ENCODE measurements at places on chromosomes 6 and 20. TPM values are rescaled to one million over a fixed set of nuclear protein-coding genes. Genes with fewer than 3 reads are reported as not detected.

GRCh38 chr20:36197271-36197670, 39.0 kb upstream of the AAR2 start:
- H3K36me3 ChIP-seq: no peaks in the 10 kb centered on the region
- no peaks in the 10 kb centered on the region for H3K27me3 ChIP-seq
- no peaks in the 10 kb centered on the region for H3K4me1 ChIP-seq
- no peak overlapping the region for H3K27ac ChIP-seq
- H3K4me3 ChIP-seq: no peak overlapping the region

DNA sequence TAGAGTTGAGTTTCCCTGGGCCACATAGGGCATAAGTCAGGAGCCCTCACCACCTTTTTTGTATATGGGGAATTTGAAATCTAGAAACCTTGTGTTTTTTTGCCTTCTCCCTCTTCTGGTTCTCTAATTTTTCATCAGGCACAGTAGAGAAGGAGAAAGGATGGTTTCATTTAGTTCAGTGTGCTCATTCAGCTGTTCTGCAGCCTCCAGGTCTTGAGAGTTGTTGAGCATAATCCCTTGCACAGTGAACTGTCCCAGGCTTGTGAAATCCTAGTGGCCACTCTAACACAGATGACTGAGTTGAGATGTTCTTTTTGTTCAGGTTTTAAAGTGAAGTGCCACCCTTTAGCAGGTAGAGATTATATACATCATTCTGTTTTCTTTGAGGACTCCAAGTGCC, 183.5 kb downstream of the CDKAL1 start:
- H3K4me1 ChIP-seq: peaks cover 6% of the 10 kb centered on the region
- no peak for DNase-seq
- no peak overlapping the region for H3K27ac ChIP-seq
- H3K4me3 ChIP-seq: no peak overlapping the region
- no peaks in the 10 kb centered on the region for H3K27me3 ChIP-seq

DNA sequence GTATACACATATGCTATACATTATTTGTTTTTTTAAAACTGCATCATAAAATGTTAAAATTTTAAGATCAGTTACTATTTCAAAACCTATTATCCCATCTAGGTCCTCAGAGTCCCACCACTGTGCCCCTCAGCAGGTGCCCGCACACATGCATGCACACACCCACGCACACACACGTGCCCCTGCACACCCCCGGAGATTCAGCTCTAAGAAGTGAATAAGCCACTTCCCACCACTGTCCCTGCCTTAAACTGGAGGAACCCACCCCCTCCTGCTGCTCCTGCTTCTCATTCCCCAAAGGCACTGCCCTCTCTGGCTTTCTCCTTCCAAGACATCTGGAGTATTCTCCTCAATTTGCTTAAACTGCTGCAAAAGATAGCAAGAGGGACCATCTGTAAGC, 5.4 kb upstream of the FAM210B start:
- no peak overlapping the region for H3K4me3 ChIP-seq
- peaks cover 14% of the 10 kb centered on the region for H3K27me3 ChIP-seq
- H3K27ac ChIP-seq: no peak overlapping the region
- no peak for DNase-seq
- peaks cover 5% of the 10 kb centered on the region for H3K4me1 ChIP-seq
- no peaks in the 10 kb centered on the region for H3K36me3 ChIP-seq

GRCh38 chr20:40160097-40160550, 528.9 kb downstream of the MAFB start:
- no peak overlapping the region for H3K27ac ChIP-seq
- no peaks in the 10 kb centered on the region for H3K4me1 ChIP-seq
- peaks cover 3% of the 10 kb centered on the region for H3K27me3 ChIP-seq
- no peaks in the 10 kb centered on the region for H3K36me3 ChIP-seq
- H3K4me3 ChIP-seq: no peak overlapping the region

GRCh38 chr6:2783188-2783963, 18.2 kb downstream of the WRNIP1 start:
- DNase-seq: peak; percentile 91
- H3K36me3 ChIP-seq: peaks cover 17% of the 10 kb centered on the region
- peak overlapping the region; percentile 89 for H3K27ac ChIP-seq
- peak overlapping the region; percentile 49 for H3K4me3 ChIP-seq

DNA sequence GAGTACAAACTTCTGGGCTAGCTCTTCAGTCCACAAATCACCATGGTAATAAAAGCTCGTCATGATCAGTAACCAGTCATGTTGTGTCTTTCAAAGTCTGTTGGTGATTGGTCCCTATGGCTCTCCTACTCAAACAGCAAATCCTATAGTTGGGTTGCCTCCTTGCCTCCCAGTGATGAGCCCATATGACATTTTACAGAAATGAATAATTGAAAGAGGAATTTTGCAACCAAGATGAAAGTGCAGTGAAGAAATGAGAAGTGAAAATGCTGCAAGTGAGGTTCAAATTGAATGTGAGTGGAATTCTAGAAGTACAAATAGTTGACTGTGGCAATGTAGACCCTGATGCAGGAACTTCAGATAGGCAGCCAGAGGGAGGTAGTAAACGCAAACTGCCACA, 5.1 kb upstream of the SIRPD start:
- no peak for DNase-seq
- H3K36me3 ChIP-seq: no peaks in the 10 kb centered on the region
- H3K27me3 ChIP-seq: peaks cover 4% of the 10 kb centered on the region
- H3K4me1 ChIP-seq: no peaks in the 10 kb centered on the region
- no peak overlapping the region for H3K27ac ChIP-seq

DNA sequence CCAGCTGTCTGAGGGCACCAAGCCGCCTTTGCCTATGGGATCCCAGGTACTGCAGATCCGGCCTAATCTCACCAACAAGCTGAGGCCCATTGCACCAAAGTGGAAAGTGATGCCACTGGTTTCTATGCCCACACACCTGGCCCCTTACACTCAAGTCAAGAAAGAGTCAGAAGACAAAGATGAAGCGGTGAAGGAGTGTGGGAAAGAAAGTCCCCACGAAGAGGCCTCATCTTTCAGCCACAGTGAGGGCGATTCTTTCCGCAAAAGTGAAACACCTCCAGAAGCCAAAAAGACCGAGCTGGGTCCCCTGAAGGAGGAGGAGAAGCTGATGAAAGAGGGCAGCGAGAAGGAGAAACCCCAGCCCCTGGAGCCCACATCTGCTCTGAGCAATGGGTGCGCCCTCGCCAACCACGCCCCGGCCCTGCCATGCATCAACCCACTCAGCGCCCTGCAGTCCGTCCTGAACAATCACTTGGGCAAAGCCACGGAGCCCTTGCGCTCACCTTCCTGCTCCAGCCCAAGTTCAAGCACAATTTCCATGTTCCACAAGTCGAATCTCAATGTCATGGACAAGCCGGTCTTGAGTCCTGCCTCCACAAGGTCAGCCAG, 283.0 kb downstream of the TSHZ2 start:
- no peaks in the 10 kb centered on the region for H3K4me1 ChIP-seq
- no peak overlapping the region for H3K4me3 ChIP-seq
- no peak overlapping the region for H3K27ac ChIP-seq
- DNase-seq: no peak
- peaks cover 46% of the 10 kb centered on the region for H3K27me3 ChIP-seq

DNA sequence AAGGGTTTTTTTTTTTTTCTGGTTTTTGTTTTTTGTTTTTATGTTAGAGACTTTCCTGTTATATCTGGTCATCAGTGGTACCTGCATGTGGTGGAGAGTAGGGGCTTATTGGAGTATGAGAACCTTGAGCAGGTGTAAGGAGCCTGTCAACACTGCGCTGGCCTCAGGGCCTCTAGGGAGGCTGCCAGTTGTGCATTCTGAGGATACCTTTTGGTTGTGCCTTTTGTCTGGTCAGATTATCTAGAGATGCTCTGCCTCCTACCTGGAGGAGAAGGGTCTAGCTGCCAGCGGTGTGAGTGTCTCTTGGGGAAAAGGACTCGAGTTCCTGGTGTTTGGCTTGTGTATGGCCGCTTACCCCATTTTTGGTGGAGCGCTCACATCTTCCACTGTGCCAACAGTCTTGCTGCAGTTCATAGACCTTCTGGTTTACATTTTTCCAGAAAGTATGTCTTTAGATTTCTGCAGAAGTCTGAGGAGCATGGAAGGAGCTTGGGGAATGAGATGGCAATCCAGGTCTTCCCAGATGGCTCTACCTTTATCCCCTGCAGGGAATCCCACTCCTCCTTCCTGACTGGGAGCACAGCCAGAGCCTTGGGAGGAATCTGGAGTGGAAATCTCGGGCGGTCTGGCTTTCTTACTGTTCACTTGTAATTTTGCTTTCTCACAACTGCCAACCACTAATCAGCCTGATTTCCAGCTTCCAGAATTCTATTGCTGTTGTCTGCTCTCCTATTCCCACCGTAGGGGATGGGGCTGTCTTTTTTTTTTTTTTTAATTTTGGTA, 49.9 kb downstream of the PTPN1 start:
- DNase-seq: no peak
- peaks cover 30% of the 10 kb centered on the region for H3K36me3 ChIP-seq
- H3K4me1 ChIP-seq: peaks cover 18% of the 10 kb centered on the region
- H3K4me3 ChIP-seq: no peak overlapping the region
- no peaks in the 10 kb centered on the region for H3K27me3 ChIP-seq

DNA sequence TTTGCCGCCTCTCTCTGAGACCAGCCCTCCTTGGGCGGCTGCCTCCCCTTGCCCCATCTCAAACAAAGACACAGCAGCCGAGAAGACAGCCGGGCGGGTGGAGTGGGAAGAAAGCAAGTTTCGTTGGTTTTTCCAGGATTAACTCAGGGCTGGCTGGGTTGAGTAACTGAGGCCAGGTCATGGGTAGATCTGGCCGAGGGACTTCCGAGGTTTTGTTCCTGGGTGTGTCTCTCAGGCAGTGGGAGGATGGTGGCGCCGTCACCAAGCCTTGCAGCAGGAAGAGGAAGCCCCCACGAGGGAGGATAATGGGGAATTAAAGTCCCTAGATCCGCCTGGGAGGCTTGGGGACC, 167.2 kb downstream of the TTLL2 start:
- H3K36me3 ChIP-seq: no peaks in the 10 kb centered on the region
- DNase-seq: no peak
- no peaks in the 10 kb centered on the region for H3K27me3 ChIP-seq
- no peak overlapping the region for H3K27ac ChIP-seq
- H3K4me1 ChIP-seq: peaks cover 9% of the 10 kb centered on the region
- no peak overlapping the region for H3K4me3 ChIP-seq

The SMLR1 gene
- not detected for total RNA-seq

The AIF1 gene
- not detected for total RNA-seq

The SIRPG gene
- total RNA-seq: not detected

The ABHD16B gene
- not detected for total RNA-seq

The HAO1 gene
- total RNA-seq: not detected

The PCED1A gene
- 11.0 TPM for total RNA-seq

The PTP4A1 gene
- 28.4 TPM for total RNA-seq

The OR2H2 gene
- not detected for total RNA-seq
